ENCODE measurements at places on chromosomes 3 and 15. TPM values are rescaled to one million over a fixed set of nuclear protein-coding genes. Genes with fewer than 3 reads are reported as not detected.

The TRIM71 gene
- polyA plus RNA-seq = 21.1 TPM

The OXNAD1 gene
- polyA plus RNA-seq = 9.9 TPM

The GP9 gene
- not detected for polyA plus RNA-seq

The DPPA2 gene
- polyA plus RNA-seq = not detected

- DNase-seq = no peak
These were observed 183.6 kb downstream of the MCTP2 start for GRCh38 chr15:94414916-94415315.
